HT1080 (cell line): ENCODE measurements at places on chromosomes 7 and 10. TPM values are rescaled to one million over a fixed set of nuclear protein-coding genes. Genes with fewer than 3 reads are reported as not detected.

DNA sequence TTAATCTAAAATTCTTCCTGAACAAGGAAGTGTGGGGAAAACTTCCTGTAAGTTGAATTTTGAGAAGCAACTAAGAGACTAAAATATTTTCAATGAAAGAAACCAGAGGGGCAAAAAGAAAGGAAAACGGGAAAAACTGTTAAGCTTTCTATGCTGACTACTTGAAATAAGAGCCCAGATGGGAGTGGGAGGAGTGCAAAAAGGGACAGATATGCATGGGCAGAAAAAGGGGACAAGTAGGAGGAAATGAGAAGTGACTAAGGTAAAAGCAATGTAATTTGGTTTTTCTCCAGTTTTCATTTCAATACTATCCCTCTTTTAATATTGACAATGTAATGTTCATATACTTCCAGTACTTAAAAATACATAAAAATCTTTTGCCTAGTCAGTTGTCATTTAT lies 11.1 kb downstream of the OGA start:
- DNase-seq = no peak

- DNase-seq = no peak
Measured at GRCh38 chr7:109125001-109125400, 555.3 kb downstream of the DNAJB9 start.

GRCh38 chr10:109882251-109883057 lies 40.9 kb downstream of the XPNPEP1 start:
- DNase-seq = no peak

DNA sequence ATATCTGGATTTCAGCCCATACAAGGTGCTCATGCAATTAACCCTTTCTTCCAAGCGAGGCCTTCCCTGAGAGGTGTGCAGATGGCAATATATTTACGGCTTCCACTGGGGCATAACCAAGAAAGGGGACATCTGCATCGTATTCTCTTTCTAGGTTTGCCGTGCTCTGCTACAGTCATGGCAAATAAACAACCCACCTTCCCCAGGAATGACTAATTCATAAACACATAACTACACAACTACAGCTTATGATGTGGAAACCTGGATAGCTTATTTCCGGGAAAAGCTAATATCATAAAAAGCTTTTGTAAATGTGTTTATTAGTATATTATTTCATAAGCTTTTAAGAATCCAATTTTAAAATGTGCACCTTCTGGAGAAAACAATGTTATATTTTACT lies 120.0 kb downstream of the CAMK1D start:
- no peak for DNase-seq

DNA sequence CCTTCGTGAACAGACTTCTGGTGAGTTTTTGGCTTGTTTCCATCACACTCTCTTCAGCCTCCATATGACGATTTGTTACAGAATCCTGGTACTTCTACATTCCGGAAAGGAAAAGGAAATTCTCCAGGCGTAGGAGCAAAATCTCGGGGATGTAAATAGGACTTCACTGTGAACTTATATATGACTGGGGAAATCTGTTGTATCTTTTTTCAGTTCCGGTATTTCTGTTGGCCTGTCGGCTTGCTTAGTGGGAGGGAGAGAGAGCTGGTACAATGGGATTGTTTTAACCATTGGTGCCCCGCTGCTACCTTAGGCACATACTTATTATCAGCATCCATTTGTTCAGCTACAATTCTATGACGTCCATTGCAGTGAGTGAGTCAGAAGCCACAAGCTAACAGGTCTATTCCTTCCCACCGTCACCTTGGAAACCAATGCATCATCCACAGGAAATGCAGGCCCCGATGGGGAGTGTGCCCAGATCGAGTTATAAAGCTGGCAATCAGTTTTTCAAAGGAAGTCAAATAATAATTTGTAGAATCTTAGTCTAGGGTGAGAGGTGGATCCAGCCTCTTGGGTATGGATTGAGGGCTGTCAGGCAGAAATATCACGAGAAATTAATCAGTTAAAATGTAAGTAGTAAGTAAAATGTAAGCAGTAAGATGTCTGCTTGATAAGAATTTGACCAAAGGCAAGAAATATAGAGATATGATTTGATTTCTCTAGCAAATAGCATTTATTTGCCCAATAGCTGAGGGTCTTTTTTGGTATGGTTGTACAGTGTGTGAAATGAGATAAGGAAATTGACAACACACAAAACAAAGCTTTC lies 92.0 kb upstream of the MKLN1 start:
- peak; percentile 99 for DNase-seq

- no peak for DNase-seq
Measured at GRCh38 chr7:132211971-132212370, 364.3 kb downstream of the PLXNA4 start.

GRCh38 chr10:122244001-122244975 lies 26.8 kb upstream of the BTBD16 start:
- no peak for DNase-seq

- DNase-seq = no peak
Measured at GRCh38 chr10:110857265-110858171, 14.2 kb upstream of the PDCD4 start.

DNA sequence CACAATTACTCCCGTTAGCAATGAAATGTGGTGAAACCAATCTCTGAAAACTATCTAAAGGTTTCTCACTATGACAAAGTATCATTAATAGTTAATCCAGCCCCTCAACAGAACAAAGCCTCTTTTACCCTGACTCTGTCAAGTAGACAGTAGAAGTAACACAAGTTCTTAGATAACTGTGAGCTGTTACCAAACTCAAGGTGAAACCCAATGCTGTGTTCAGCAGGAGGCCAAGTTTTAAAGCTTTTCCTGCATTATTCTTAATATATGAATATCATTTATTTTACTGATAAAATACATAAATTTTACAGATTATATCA lies 109.1 kb downstream of the SRPK2 start:
- DNase-seq = no peak

DNA sequence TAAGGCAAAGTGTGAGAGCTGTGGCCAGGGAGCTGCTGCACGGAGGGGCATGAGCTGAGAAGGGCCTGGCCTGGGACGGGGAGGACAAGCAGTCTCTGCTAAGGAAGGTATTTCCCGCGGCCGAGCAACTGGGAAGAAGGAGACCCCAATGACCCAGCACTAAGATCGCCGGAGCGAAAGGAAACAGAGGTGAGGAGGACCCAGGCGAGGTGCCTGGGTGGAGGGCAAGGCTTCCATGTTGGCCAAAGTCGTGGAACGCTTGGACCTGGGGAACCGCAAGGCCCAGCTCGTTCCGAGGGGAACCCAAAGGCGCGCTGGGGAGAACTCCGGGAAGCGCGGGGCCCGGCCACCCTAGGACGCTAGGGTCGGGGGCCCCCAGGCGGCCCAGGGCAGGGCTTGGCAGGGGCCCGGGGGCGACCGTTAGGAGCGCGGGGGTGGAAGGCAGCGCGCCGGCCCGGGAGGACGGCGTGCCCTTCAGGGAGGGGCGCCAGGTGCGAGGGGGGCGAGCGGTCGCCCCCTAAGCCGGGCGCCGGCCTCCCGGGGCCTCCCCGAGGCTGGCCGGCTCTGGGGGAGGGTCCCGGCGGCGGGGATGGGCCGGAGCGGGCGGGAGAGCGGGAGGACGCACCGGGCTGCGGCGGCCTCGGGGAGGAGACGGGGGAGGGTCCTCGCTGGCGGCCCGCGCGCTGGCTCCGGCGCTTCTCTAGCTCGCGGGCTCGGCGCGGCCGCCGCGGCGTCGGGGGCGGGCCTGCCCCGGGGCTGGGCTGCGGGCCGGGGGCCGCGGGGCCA lies 545 bp downstream of the GIGYF1 start:
- DNase-seq = no peak

DNA sequence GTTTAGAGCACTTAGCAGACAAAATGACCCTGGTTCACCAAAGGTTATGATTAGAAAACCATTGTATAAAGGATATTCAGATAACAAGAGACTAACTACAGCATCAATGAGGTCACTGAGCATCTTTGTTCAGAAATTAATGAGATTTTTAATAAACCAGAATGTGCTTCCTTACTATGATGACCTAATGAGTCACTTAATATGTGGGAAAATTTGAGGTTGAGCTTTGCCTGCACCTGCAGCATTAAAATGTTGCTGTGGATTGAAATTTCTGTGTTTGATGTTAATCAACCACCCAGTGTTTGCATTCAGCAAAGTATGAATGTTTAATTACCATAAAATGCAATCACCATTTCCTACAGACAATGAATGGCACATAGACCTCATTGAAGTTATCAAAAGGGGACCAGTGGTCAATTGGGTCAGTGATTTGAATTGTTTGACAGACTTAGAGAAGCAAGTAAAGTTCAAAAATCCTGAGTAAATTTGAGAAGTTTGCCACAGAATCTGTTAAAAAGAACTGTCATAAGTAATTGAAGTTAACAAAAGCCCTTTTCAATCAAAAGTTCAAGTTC lies 45.8 kb downstream of the EXOC6 start:
- no peak for DNase-seq

- DNase-seq = no peak
Measured at GRCh38 chr10:78913219-78914059, 155.3 kb upstream of the ZMIZ1 start.

- DNase-seq = no peak
Measured at GRCh38 chr7:73918926-73919693, 58.2 kb downstream of the TMEM270 start.

GRCh38 chr10:22308390-22308789 lies 7.8 kb upstream of the COMMD3 start:
- DNase-seq = peak; percentile 70

GRCh38 chr7:155919391-155920067 lies 107.3 kb upstream of the SHH start:
- no peak for DNase-seq

DNA sequence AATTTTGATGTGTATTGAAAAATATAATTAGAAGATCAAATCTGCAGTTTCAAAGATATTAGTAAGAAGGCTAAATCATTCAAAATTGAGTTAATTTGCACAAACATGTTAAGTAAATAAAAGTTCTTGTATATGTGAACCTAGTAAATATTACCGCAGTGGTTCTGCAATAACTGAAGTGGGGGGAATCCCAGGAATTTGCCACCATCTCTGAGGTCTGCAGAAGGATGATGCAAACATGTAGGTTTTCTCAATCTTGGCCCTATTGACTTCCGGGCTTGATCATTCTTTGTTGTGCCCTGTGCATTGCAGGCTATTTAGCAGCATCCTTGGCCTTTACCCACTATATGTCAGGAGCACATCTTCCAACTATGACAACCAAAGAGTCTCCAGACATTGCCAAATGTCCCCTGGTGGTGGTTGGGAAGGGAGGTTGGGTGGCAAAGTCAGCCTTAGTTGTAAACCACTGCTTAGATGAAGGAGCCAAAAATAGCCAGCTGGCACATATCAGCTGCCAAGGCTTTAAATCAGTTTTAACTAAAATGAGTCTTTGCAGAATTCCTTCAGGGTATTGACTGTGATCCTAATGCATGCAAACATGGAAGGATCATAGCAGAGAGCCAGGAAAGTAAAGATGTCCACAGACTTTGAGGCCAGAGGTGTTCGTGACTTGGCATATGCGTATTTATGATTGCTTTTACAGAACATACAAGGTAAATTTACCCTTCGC lies 146.3 kb downstream of the TRIL start:
- DNase-seq = no peak

- peak; percentile 90 for DNase-seq
Measured at GRCh38 chr7:16739863-16740622, 13.5 kb upstream of the TSPAN13 start.

DNA sequence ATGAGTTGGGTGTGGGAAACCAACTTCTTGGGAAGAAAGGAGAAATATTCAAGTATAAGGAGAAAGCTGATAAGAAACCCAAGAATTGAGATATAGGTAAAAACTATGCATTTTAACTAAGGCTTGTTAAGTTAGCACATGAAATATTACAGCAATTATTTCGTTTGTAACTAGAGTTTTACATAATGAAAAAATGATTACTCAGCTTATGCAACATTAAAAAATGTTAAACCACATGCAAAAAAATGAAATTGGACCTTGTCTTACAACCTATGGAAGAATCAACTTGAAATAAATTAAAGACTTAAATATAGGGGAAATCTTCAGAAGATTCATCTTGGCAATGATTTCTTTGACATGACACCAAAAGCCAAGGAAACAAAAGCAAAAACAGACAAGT lies 183.2 kb downstream of the CDCA7L start:
- DNase-seq = no peak

- no peak for DNase-seq
Measured at GRCh38 chr7:16900209-16900768, 18.5 kb upstream of the AGR3 start.

GRCh38 chr7:45414226-45414625 lies 159.9 kb upstream of the ADCY1 start:
- DNase-seq = no peak

- peak; percentile 76 for DNase-seq
Measured at GRCh38 chr7:139775829-139776266, 1.9 kb downstream of the HIPK2 start.

DNA sequence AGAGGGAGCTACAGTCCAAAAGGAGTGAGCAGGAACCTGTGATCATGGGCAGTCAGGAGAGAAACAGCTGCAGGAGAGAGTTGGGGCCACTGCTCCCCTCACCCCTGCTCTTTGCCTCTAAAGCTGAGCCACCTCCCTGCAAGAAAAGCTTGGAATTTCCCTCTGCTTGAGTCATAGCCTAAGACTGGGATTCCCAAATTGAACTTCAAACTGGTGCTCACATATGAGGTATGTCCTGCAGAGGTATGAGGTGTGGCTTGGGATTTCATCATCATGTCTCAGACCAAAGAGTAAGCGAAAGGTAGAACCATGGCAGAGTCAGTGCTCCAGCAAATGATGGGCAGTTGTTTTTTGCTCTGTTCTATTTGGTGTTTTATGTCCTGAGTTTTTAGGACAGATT lies 237.1 kb upstream of the NRP1 start:
- peak; percentile 13 for DNase-seq

DNA sequence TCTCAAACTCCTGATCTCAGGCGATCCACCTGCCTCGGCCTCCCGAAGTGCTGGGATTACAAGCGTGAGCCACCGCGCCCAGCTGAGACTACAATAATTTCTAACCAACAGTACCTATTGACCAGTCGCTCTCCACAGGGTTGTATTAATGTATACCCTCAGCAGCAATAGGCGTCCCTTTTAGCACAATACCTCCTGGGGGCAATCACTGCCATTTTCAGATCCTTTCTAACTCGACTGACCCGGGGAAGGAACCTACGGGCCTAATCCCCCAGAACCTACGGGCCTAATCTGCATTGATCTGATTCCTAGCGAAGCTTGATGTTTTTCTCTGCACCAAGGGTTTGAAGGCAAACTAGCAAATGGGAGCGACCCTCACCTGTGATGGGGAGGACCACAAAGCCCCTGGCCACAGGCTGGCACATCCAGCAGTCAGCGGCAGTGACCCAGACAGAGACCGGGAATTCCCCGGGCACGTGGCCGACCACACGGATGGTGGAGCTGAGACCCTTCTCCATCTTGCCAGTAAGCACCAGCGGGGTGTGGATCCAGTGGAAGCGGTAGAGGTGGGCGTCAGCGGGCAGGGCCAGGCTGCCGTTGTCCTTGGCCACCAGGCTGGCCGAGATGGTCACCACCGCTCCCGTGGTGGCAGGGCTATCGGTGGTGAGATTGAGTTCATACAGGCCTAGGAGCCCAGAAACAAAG lies 6.9 kb downstream of the TMEM130 start:
- DNase-seq = no peak

- no peak for DNase-seq
Measured at GRCh38 chr7:151175047-151175792, 7.7 kb upstream of the GBX1 start.

Gene ANKRD1
- total RNA-seq = 75.3 and 102 TPM in 2 replicates

Gene TLX1
- total RNA-seq = not detected in 2 replicates

Gene HOXA10
- 22.7 and 29.3 TPM in 2 replicates for total RNA-seq

Gene CHCHD1
- total RNA-seq = 89.6 and 110 TPM in 2 replicates

Gene LSM5
- total RNA-seq = 50.0 and 87.2 TPM in 2 replicates

Gene TCAF2
- 3.1 and 3.3 TPM in 2 replicates for total RNA-seq

Gene UBTD1
- total RNA-seq = 42.1 and 53.0 TPM in 2 replicates

Gene SVOPL
- total RNA-seq = not detected in 2 replicates

Gene RADIL
- 0.14 and 0.57 TPM in 2 replicates for total RNA-seq

Gene PTPRE
- total RNA-seq = 24.6 and 32.0 TPM in 2 replicates

Gene PROSER2
- total RNA-seq = 23.6 and 33.1 TPM in 2 replicates

Gene TTYH3
- 16.6 and 24.8 TPM in 2 replicates for total RNA-seq
